Kidney tubule cell (primary cell): ENCODE measurements at places on chromosomes 5 and 9.

- DNase-seq: peak; percentile 75
These were observed 20.2 kb downstream of the CDH6 start for GRCh38 chr5:31213705-31214121.

GRCh38 chr5:68846828-68847227 lies 247.0 kb upstream of the SLC30A5 start:
- no peak for DNase-seq

DNA sequence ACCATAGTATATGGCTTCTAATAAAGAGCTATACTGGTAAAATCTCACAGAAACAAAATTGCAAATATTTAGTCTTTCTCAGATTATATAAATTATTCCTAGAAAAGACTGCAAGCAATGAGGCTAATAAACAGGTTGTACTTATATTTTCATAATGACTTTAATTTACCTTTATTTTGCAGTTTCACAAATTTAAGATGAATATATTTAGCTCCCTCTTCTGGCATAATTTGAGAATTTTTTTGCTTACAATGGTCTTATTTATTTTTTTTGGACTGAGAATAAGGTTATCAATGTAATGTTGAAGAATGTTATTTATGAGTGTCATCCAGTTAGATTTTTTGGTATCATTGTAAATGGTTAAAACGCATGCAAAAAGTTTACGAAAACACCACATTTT lies 56.7 kb downstream of the PIK3R1 start:
- no peak for DNase-seq

DNA sequence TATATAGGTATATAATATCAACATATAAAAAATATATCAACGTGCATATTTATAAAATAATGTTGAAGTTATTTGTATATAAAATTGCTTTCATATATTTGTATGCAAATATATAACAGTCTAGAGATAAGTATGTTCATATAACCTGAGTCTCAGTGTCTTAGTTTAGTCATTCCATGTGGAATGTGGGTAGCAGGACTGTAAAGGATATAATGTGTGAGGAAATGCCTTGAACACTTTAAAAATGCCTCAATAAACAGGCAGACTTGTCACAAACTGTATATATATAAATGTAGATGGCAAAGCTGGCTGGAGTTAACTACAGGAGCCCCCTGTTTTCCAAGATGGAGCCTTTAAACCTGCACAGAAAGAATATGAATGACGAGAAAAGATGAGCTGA lies 48.4 kb downstream of the CCDC125 start:
- no peak for DNase-seq

GRCh38 chr5:133483406-133484090 lies 128.8 kb downstream of the FSTL4 start:
- no peak for DNase-seq

- no peak for DNase-seq
These were observed 257.5 kb upstream of the PANK3 start for GRCh38 chr5:168836603-168837231.

DNA sequence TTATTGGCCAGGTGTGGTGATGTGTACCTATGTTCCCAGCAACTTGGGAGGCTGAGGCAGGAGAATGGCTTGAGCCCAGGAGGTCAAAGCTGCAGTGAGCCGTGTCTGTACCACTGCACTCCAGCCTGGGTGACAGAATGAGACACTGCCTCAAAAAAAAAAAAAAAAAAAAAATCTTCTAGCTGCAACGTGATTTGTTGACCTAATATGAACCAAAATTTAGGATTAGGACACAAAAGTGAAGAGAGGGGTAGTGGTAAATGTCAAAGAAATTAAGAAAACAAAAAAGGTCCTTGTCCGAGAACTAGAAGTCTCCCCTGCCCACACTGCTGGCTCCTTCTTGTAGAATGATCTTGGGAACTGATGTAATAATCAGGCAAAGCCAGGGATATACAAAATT lies 272.0 kb downstream of the EFNA5 start:
- no peak for DNase-seq

GRCh38 chr5:156680831-156681230 lies 169.3 kb upstream of the PPP1R2B start:
- DNase-seq: no peak

GRCh38 chr5:10695055-10695649 lies 65.9 kb downstream of the DAP start:
- DNase-seq: peak; percentile 85

DNA sequence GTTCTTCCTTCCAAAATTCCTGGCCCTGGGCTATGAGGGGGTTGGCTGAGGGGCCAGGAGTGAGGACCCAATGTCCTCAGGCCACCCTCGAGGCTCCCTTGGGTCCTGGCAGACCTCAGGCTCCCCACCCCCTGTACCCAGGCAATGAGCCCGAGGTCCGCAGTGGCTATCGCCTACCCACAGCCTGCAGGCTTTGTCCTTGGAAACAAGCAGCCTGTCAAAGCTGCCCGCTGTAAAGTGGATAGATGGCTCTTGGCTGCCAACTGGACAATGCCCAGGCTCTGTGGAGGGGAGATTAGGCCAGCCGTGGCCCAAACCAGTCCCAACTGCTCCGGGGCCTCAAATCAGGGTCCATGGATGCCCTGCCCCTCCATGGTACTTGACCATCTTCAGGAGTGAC lies 2.2 kb upstream of the ADGRD2 start:
- no peak for DNase-seq

- no peak for DNase-seq
These were observed 142.9 kb upstream of the GRIA1 start for GRCh38 chr5:153347611-153348010.

DNA sequence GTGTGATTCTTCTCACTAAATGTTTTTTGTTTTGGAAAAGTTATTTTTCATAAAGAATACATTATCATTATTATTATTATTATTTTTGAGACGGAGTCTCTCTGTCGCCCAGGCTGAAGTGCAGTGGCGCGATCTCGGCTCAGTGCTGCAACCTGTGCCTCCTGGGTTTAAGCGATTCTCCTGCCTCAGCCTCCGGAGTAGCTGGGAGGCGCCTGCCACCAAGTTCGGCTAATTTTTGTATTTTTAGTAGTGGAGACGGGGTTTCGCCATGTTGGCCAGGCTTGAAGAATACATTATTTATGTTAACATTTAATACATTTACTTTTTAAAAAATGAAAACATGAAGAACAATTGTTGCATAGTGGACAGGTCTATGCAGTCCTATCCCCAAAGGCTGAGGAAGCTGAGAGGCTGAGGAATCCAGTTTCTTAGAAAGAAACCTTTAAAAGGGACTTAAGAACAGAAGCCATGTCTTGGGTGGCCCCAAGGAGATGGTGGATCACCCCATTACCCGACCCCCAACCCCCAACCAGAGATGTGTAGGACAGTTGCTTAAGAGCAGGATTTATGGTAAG lies 2.0 kb downstream of the TMEM38B start:
- no peak for DNase-seq

DNA sequence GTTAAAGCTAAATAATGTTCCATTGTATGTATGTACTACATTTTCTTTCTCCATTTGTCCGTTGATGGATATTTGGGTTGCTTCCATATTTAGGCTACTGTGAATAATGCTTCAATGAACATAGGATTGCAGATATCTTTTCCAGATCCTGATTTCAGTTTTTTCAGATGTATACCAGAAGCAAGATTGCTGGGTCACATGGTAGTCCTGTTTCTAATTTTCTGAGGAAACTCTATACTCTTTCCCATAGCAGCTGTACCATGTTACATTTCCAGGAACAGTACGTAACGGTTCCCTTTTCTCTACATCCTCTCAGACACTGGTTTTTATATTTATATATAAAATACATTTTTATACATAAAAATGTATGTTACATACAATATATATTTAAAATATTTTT lies 121.8 kb downstream of the GCNT1 start:
- no peak for DNase-seq

DNA sequence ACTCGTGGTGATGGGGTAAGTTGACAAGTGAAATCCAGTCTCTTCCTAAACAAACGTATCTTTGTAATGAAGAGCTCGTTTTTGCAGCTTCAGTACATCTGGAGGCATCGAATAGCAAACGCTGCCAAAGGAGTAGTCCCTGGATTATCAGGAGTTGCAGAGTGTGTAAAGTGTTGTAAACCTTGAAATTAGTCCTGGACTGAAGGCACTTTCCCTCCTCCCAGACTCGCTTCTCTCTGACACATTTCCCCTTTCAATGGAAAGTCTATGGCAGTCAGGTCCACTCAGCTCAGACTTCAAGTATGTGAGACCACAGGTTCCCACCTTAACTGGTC lies 1.5 kb upstream of the PBX3 start:
- no peak for DNase-seq

DNA sequence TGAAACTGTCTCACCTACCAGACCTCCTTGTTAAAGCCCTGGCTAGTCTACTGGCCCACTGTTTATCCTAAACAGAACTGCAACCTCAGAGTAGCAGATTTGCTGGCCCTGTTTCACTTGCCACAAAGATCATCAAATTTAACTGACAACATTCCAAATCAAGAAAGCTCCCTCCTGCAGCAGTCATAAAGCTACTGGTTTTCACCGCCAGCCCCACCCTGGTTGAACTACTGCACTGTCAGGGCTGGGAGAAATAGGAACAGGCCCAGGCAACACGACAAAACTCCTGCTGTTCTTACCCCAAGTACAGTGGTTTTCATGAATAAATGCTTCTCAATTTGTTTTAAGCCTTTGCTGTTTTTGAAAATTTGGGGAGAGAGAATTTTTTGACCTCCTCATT lies 63.0 kb downstream of the NR6A1 start:
- DNase-seq: no peak

- DNase-seq: peak; percentile 40
These were observed 63.4 kb upstream of the PAPPA start for GRCh38 chr9:116090030-116090770.

DNA sequence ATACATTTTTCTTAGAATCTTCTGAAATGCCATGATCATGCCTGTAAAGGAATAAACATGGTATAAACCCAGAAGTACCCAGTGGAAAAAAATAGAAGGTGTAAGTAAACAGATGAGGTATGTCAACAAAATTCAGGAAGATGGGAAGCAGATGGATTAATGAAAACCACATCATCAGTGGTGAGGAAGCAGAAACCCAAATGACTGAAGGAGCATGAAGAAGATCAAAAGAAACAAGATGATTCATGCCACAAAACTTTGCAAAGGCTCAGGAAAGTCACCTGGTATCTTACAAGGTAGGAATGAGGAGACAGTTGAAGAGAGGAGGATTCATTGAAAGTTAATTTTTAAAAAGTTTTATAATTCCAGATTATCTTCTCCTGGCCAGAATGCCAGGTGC lies 132.8 kb upstream of the PAPPA start:
- peak; percentile 96 for DNase-seq

- peak; percentile 62 for DNase-seq
These were observed 140.8 kb upstream of the OTULINL start for GRCh38 chr5:14440582-14441431.
